CD4-positive, alpha-beta T cell treated with Interleukin-17A for 4 hours (primary cell): ENCODE measurements at places on chromosomes 3 and 15.

- DNase-seq, result no peak
These were observed 696.6 kb upstream of the NAALADL2 start for GRCh38 chr3:174162550-174162949.

DNA sequence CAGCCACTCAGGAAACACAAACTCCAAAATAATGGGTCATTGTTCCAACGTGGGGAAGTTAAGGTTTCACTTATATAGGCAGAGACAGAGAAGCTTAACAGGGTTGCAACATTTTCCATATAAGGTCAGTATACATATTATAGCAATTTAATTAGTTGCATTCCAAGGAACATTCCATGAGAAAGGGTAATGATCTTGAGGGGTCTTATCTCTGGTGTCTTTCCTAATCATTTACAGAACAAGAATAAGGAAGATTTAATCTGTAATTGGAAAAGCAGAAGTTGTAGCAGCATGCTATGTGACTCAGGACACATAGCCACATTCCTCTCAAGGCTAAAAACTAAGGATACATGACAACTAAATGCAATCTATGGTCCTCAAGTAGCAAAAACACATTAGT is 4.9 kb downstream of the MNS1 start:
- DNase-seq, result no peak

DNA sequence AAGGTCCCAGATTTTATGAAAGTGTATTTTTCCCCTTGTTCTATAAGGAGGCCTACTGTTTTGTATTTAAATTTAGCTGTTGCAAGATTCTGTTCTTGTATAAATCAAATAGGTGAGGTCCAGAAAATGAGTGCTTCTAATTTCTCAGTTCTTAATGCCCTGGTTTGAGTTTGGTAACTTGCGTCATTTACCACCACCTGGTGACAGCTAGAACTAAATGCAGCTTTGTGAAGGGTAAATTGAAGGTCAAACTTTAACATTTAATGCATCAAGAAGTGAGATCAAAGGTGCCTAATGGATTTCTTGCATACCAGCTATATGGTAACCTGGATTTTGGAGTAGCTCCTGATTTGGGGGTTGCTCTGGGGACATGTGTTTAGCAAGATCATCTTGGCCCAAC is 50.7 kb upstream of the POLR2M start:
- DNase-seq, result no peak

DNA sequence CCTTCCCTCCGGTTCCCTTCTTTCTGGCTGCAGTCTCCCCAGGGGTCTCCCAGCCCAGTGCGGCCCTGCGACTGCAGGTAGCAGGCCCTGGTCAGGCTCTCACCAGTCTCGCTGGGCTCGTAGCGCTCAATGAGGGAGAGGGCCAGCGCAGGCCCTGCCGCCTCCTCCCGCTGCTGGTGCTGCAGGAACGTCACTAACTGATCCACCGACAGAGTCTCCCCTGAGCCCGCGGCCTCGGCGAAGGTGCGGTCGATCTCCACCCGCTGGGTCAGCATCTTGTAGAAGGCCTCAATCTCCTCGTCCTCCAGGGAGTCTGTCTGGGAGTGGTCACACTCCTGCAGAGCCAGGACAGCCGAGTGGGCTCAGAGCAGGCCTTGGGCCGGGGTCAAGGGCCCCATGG is 18.3 kb downstream of the PLCD1 start:
- no peak for DNase-seq

DNA sequence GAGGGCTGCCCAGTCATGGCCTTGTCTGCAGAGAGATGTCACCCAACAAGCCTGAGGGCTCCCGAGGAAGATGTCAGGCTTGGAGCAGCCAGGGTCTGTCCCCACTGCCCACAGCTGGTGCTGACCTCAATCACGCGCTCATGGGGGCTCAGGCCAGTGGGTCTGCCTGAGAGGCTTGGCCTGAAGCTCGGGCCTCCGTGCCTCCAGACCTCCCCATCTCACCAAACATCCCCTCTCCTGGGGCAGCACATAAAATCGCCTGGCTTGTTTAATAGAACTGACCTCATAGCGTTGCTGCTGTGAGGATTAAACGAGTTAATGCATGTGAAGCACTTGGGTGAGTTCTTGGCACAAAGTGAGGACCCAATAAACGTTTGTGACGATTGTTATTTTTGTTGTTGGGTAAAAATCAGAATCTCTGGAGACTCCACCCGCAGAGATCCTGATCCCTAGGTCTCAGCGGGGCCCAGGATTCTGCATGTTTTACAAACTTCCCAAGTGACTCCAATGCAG is 3.5 kb downstream of the LRRC15 start:
- DNase-seq, result no peak

- DNase-seq, result no peak
These were observed 117.7 kb downstream of the GBE1 start for GRCh38 chr3:81643721-81644120.

GRCh38 chr15:101161656-101162055 is 90.2 kb downstream of the CHSY1 start:
- DNase-seq, result no peak

GRCh38 chr3:171801738-171802589 is 8.3 kb downstream of the PLD1 start:
- no peak for DNase-seq

DNA sequence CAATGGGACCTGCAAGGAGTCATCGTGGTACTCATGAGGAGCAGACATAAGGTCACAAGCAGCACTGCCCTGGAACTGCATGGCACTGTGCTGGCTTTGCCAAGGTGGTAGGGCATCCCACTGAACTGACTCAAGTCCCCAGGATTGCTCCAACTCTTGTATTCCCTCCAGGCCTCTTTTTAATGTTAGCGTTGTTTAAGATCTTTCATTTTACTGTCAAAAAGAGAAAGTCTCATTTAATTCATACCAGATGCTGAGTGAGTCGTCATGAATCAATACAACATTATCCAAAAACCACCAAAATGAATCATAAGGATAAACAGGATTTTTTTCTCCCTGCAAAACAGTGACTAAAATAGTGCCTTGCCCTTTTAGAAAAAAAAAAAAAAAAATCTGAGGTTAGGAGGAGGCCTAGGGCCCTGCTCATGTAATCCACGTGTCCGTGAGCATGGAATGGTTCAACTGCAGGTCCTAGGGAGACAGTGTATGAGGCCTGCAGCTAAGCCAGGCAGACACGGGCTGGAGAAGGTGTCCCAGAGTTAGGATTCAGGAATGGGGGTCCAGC is 36.7 kb upstream of the BLM start:
- DNase-seq, result no peak

GRCh38 chr3:122680475-122681283 is at the start of gene PARP14:
Gene PARP14 (plus strand): TSS chr3:122680839. CDS start chr3:122680884, 45 bp downstream.
- DNase-seq, result peak; percentile 71

DNA sequence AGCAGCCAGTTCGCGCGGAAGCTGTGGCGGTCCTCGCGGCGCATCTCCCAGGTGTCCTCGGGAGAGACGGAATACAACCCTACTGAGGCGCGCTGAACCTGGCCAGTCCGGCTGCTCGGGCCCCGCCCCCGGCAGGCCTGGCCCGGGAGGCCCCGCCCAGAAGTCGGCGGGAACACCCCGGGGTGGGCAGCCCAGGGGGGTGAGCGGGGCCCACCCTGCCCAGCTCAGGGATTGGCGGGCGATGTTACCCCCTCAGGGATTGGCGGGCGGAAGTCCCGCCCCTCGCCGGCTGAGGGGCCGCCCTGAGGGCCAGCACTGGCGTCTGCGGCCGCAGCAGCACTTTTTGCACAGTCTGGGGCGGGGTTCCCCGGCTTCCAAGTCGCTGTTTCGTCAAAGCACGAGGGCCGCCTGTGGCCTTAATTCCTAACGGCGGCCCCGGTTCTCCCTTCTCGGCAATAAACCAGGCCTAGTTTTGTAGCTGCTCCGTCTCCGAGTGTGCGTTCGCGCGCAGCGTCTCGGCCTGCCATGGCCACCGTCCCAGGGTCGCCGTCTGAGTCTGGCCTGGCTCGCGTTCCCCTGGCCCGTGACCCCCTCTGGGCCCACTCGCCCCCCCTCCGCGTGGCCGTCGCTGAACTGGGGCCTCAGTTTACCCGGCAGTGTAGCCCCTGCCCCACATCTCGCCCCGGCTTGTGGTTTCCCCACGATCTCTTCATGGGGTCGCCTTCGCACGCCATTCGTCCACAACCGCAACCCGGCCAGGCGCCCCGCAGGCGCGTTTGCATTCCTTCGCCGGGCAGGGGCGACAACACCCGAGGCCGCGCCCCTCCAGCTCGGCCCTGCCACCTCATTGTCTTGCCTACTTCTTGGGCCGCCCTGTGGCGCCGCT is 30.0 kb downstream of the NBEAL2 start:
- DNase-seq, result peak; percentile 82

DNA sequence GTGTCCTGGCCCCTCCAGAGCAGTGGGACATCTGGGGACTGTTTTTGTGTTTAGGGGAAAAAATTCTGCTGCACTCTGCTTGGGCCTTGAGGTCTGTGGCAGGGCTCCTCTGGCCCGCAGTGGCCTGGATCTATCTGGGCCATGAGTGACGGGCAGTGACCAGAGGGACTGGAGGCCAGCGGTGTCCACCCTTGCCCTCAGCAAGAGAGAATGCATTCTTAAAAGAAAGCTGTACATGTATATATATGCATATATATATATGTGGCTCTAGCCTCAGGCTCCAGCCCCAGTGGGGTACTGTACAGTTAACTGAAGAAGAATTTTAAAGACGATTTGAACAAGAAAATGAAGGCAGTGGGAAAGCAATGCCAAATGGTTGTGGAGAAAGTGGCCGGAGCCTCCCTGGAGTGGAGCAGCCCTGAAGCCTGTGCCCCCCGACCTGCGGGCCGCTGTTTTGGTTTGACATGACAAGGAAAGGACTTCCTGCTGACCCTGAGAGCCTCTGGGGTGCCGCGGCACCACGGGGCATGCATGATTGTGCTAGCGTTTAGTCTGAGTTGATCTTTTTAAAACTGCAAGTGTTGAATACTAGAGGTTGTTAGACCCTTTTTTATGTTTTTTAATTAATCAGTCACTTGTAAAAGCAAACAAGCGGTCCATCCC is 52.2 kb downstream of the PLXNA1 start:
- no peak for DNase-seq

DNA sequence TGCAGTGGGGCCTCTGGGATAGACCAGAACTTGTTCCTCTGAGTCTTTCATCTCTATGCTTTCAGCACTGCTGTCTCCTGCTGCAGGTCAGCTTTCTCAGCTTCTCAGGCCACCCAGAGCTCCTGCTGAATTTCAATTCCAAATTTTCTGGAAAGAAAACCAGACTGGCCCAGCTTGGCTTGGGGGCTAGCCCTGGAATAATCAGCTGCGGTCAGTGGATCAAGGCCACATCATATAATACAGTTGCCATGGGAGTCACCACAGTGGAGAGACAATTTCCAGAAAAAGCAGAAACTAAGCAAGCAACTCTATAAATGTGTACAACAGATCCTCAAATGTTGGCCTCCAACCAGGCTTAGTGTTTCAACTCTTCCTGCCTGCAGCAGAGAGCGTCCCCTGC is 91.1 kb upstream of the SLC24A5 start:
- DNase-seq, result no peak

GRCh38 chr3:108036984-108037741 is 53.7 kb downstream of the CD47 start:
- no peak for DNase-seq

DNA sequence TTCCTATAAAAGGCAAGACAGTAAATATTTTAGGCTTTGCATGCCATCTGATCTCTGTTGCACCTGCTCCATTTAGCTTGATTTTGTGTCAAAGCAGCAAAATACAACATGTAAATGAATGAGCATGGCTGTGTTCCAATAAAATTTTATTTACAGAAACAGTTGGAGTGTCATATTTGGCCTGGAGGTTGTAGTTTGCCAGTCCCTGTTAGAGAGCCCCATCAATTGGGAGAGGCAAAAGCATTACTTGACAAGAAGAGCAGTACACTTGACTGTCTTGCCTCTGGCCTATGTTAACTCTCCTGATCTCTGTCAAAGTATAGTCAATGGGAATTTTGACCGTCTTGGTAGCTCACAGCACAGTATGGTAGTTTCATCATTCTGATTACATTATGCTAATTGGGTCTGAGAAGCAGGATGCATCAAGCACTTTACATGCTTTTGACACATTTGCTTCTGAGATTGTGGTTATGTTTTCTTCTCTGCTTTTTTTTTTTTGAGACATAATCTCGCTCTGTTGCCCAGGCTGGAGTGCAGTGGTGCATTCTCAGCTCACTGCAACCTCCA is 35.4 kb downstream of the SLC28A2 start:
- no peak for DNase-seq
